ENCODE measurements at places on chromosomes 1 and 21.

DNA sequence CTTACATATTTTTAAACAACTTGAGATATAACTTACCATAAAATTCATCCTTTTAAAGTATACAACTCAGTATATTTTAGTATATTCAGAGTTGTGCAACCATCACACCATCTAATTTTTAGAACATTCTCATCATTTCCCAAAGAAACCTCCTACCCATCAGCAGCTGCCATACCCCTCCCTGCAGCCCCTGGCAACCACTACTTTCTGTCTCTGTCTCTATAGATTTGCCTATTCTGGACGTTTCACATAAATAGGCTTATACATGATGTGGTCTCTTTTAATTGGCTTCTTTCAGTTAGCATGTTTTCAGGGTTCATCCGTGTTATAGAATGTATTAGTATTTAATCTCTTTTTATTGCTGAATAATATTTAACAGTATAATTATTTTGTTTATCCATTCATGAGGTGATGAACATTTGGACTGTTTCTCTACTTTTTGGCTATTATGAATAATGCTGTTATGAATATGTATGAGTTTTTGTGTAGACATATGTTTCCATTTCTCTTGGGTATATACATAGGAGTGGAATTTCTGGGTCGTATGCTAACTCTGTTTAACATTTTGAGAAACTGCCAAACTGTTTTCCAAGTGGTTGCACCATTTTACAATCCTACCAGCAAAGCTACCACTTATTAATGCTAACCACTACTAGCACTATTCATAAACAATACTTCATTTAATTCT, 29.5 kb downstream of the WDR26 start:
- no peak for DNase-seq

- DNase-seq = no peak
Observed at GRCh38 chr1:180229483-180230415, at the start of gene LHX4. LHX4 (plus strand) TSS chr1:180230264; CDS start chr1:180230530, 266 bp downstream.

GRCh38 chr1:223535319-223535718, 130.2 kb downstream of the CAPN8 start:
- DNase-seq = no peak

GRCh38 chr1:50197216-50197615, 88.5 kb downstream of the ELAVL4 start:
- no peak for DNase-seq

GRCh38 chr1:2086446-2087078, 36.4 kb downstream of the PRKCZ start:
- DNase-seq = no peak

DNA sequence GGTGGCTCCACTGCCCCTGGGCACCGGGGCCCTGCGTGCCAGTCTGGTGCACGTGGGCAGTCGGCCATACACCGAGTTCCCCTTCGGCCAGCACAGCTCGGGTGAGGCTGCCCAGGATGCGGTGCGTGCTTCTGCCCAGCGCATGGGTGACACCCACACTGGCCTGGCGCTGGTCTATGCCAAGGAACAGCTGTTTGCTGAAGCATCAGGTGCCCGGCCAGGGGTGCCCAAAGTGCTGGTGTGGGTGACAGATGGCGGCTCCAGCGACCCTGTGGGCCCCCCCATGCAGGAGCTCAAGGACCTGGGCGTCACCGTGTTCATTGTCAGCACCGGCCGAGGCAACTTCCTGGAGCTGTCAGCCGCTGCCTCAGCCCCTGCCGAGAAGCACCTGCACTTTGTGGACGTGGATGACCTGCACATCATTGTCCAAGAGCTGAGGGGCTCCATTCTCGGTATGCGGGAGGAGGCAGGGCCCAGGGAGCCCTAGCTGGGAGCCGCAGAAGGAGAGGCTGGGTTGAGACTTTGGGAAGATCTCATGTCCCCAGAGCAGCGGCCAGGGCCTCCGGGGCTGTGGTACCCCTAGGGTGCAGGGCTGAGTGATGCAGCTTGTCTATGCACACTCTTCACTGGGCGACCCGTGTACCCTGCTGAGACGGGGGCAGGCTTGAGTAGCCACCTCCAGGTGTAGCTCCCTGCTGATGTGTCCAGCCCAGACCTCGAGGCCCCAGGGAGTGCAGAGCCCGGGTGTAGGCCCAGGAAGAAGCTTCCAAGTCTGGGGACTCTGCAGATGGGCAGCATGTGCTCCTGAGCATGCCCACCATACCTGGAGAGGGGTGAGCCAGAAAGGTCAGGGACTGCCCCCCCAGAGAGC, 1.8 kb downstream of the VWA1 start:
- DNase-seq = no peak

- no peak for DNase-seq
Observed at GRCh38 chr1:101420406-101420805, 183.6 kb downstream of the S1PR1 start.

GRCh38 chr1:38297842-38298241, 251.2 kb upstream of the POU3F1 start:
- DNase-seq = no peak

DNA sequence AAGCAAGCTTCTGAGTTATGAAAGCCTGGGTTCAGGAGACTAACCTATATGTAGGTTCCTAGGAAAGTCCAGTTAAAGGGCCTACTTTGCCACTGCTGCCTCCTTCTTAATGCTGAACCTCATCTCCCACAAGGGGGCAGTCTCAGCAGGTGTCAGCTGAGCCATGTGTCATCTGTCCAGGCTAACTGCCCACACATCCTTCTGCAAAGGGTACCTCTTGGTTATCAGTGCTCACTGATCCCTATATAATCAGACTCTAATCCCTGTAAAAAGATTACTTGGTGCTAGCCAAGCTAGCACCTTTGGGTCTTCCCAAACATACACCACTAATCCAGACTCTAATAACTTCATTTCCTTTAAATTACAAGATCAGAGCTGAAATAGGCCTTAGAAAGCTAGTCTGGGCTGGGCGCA, 9.0 kb downstream of the PRDX1 start:
- peak; percentile 63 for DNase-seq

DNA sequence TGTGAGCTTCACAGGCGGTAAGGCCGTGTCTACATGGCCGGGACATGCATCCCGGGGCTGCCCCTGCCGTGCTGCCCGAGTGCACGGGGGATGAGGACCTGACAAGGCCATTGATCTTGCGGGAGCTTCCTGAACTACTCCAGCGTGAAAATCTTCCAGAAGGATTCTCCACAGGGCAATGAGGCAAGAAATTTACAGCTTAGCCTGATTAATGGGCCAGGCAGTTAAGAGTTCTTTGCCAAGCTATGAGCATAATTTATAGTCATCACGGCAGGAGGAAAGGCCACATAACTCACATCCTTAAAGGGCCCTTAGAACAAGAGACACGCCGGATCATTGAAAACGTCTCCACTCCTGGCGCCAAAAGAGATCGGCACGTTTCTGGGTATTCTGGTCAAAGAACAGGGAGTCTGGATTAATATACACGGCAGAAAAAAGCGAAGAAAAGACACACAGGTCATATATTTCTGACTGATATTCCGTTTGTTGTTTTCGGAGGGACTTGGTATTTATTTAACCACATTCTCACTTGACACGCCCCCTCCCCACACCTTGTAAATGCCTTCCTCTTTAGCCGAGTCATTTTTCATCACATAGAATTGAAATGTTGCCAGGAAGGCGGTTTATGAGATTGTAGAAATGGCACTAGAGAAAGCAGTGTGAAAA, 180.5 kb downstream of the DYRK1A start:
- DNase-seq = no peak

DNA sequence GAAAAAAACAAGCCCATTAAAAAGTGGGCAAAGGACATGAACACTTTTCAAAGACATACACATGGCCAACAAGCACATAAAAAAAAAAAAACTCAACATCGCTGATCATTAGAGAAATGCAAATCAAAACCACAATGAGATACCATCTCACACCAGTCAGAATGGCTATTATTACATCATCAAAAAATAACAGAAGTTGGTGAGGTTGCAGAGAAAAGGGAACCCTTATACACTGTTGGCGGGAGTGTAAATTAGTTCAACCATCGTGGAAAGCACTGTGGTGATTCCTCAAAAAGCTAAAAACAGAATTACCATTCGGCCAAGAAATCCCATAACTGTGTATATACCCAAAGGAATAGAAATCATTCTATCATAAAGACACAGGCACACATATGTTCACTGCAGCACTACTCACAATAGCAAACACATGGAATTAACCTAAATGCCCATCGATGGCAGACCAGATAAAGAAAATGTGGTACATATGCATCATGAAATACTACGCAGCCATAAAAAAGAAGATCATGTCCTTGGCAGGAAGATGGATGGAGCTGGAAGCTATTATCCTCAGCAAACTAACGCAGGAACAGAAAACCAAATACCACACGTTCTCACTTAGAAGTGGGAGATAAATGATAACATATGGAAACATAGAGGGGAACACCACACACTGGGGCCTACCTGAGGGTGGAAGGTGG, 70.1 kb downstream of the INTS7 start:
- no peak for DNase-seq

- DNase-seq = no peak
Observed at GRCh38 chr1:193588311-193589082, 402.1 kb upstream of the B3GALT2 start.

- DNase-seq = no peak
Observed at GRCh38 chr1:119112791-119113190, 27.7 kb downstream of the WARS2 start.

DNA sequence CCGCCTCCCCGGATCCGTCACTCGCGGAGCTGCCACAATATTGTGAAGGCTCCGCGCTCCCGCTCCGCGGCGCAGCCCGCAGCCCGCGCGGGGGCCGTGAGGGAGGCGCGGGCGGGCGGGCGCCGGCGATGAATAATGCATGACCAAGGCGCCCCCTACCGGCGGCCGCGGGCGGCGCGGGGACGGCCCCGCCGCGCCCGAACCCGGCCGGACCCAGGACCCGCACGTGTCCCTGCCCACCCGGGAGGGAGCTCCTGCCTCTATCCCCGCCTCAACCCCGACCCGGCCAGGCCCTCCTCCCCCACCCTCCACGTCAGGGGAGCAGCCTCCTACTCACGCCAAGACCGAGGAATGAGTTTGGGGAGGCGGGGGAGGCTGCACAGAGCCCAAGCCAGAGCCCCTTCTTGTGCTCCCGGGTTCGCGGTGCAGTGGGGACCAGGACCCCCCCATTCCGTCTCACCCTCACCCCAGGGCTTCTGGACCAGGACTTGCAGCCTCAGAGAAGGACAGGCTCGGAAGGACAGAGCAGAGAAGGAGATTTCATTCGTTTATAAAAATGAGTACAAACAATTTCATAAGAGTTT, 70.8 kb upstream of the CASZ1 start:
- DNase-seq = peak; percentile 54

DNA sequence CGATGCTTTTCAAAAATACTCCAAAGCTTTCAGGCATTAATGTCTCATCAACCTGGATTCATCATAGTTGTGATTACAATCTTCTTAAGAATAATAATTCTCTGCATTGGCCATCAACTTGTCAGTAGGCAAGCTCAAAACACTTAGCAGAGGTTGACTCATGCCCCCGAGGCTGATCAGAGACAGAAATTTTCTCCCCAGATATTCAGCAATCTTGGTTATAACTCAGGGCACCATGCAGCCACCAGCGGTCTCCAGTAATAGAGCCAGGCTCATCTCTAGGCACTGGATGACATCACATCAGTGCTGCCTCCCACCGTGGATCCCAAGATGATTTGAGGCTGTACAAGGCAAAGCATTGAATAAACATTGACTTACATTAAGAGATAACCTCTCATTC, 14.3 kb upstream of the IFFO2 start:
- no peak for DNase-seq

GRCh38 chr1:37930246-37931101, 16.4 kb downstream of the INPP5B start:
- no peak for DNase-seq

- DNase-seq = no peak
Observed at GRCh38 chr1:248752161-248753028, 3.2 kb downstream of the LYPD8 start.

DNA sequence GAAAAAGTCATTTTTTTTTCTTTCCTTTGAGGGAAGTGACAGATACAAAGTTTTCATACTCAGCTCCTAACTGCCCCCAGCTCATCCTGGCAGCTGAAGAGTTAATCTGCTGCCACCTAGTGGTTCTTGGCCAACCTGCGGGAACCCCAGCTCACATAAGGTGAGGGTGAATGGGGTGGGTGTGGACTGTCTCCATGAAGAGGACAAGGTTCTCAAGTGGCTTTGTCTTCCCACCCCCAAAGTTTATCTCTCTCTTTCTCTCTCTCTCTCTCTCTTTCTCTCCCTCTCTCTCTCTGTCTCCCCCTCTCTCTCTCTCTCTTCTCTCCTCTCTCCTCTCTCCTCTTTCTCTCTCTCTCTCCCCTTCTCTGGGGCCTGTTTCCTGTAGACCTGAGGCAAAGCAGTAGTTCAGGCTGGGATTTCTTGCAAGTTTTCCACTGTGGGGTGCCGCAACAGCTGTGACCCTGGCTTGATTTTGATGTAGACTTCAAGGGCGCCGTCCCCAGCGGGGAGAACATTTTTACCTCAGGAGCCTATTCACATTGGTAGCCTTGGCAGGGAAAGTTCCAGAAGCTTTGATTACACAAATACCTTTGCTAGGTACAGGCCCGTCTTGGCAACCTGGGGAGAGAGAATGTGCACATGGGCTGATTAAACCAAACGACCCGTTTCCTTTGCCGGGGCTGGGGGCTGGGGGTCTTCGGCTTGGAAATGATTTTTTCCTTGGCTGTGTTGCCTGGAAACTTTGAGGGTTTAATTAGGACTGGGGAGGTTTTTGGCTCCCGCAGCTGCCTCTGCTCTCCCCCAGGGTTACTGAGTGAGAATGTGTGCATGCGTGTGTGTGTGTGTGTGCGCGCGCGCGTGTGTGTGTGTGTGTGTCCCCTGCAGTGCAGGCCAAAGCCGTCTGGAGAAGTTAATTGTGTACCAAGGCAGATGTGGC, 135.9 kb downstream of the TM2D1 start:
- DNase-seq = peak; percentile 43

- no peak for DNase-seq
Observed at GRCh38 chr1:27099587-27100334, 55.2 kb downstream of the SLC9A1 start.

- no peak for DNase-seq
Observed at GRCh38 chr1:8017495-8018197, 8.5 kb downstream of the ERRFI1 start.
